ENCODE measurements at places on chromosomes 6 and 20.

- DNase-seq = no peak
Observed at GRCh38 chr6:126761854-126762253, 356.6 kb upstream of the RSPO3 start.

DNA sequence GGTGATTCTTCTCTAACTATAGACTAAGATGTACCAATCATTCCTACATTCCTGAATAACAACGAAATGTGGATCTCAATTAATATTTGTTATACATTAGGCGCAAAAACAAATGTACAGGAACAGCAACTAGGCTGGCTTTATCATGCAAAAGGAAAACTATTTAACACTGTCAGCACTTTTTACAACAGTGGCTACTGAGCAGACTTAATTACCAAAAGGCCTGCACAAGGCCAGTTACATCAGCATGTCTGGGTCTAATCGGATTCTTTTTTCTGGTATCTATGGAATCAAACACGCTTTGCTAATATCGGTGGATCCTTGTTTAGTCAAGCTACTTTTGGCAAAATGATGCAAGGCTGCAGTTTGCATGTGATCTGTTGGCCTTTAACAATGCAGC, 176.5 kb downstream of the UBE3D start:
- DNase-seq = no peak

- no peak for DNase-seq
Observed at GRCh38 chr6:109118337-109118736, 23.0 kb downstream of the CEP57L1 start.

DNA sequence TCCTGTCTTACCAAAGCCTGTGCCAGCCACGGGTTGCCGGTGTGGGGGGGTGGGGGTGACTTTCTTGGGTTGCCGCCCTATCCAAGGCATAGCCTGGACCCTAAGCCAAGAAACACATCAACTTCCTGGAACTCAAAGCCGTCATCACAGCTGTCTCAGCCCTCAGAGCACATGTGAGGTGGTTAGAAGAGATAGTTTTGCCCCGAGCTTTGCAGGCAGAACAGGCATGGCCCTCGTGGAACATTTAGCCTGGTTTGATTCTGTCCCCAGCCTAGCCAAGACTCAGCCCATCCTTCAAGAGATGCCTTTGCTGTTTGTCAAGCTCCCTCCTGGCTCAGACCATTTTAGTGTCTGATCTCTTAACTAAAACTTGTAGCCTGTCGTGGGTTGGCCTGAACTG, 64.9 kb downstream of the RREB1 start:
- no peak for DNase-seq

GRCh38 chr20:49874696-49875095, 40.6 kb downstream of the SPATA2 start:
- no peak for DNase-seq

DNA sequence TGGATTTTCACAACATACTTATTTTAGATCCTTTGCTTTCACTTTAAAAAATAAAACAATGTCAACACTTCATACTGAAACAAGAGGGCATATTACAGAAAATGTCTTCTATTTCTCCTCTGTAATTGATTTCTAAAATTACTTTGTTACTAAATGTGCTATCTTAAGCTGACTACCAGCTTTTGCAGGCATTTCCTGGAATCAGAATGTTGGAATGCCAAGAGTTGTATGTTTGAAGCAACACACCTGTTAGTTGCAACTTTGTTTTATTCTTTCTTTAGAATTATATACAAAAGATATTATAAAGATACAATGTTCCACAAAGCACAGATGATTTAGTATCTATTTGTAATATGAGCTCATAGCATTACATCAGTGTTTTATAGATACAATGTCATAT, 62.5 kb upstream of the TMEM170B start:
- DNase-seq = no peak

- DNase-seq = no peak
Observed at GRCh38 chr20:12074111-12074655, 156.5 kb downstream of the BTBD3 start.

- DNase-seq = no peak
Observed at GRCh38 chr6:66307490-66307889, 600.5 kb upstream of the EYS start.

DNA sequence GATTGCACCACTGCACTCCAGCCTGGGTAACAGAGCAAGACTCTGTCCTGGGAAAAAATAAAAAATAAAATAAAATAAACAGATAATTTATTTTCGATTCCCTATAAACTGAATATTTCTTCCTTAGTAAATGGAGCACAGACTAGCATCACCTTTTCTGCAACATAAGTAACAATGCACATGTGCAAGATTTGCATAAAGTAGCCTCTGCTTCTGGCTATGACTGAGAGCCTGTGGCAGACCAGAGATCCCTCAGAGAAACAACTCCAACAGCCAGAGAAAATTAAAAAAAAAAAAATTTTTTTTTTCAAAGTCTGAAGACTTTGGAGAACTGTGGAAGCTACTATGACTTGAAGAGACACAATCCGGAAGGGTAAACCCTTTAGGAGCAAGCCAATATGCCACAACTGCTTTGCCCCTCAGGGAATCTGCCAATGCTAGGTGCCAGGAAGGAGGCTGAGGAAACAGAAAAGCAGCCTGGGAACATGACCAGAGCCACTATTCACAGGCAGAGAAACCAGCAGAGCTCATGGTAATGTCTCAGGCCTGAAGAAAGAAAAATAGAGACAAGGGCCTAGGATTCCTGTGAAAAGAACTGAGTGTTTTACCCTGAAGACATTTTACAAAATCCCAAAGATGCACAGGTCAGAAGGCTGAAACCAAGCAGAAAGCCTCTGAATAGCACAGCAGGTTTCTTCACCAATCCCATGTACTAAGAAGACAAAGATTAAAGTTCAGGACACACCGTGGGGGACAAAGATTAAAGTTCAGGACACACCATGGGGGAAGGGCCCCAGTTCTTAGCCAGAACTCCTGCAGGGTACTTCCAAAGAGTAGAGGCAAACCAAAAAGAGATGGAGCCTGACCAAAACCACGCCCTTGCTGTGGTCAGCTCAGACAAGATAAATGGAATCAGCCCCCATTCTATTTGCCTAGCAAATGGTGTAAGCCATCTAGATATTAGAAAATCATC, 25.8 kb downstream of the B4GALT5 start:
- no peak for DNase-seq

All from nucleus accumbens (tissue), 56 donors.